ENCODE measurements at places on chromosomes 3 and 15. TPM values are rescaled to one million over a fixed set of nuclear protein-coding genes. Genes with fewer than 3 reads are reported as not detected.

Gene LSAMP
- polyA plus RNA-seq, result 9.0 TPM

DNA sequence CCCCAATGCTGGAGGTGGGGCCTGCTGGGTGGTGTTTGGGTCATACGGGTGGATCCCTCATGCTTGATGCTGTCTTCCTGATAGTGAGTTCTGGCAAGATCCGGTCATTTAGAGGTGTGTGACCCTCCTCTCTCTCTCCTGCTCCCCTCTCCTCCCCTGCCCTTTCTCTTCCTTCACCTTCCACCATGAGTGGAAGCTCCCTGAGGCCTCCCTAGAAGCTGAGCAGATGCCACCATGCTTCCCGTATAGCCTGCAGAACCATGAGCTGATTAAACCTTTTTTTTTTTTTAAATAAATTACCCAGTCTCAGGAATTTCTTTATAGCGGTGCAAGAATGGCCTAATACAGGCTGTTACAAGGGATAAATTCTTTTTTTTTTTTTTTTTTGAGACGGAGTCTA, 36.3 kb upstream of the IQSEC1 start:
- DNase-seq, result no peak

- no peak for DNase-seq
Measured at GRCh38 chr3:124837065-124837464, 50.1 kb downstream of the ITGB5 start.

DNA sequence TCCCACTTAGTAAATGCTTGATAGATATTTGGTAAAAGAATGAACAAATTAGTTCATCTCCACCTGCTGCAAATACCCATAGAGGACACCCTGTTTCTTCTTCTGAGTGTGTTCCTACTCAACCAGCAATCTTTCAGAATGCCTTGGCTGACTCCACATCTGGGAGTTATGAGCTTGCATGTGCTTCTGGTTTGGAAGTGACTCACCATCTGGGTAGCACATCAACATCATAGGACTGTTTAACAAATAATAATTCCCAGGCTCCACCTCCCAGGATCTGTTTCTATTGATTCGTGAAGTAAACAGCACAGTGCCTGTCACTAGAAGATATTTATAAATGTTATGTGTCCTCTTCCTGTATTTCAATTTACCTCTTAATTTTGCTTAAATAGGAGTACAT, 580.1 kb downstream of the ROBO2 start:
- no peak for DNase-seq

DNA sequence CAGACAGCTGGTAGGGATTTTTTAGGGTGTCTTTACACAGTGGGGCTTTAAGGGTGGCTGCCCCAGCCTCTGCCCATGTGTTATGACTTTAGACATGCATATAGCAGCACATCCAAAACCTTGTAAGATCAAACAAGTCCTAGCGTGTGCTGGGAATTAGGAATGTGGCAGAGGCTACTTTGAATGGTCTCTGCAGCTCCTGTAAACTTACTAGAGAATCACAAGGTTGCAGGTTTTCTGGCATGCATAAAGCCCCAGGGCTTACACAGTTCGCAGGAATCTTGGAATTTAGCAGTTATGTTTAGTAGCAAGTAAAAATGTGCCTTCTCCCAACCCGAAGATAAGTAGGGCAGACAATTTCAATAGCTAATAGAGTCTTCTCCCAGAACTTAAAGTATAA, 46.9 kb upstream of the COL6A6 start:
- DNase-seq, result no peak

DNA sequence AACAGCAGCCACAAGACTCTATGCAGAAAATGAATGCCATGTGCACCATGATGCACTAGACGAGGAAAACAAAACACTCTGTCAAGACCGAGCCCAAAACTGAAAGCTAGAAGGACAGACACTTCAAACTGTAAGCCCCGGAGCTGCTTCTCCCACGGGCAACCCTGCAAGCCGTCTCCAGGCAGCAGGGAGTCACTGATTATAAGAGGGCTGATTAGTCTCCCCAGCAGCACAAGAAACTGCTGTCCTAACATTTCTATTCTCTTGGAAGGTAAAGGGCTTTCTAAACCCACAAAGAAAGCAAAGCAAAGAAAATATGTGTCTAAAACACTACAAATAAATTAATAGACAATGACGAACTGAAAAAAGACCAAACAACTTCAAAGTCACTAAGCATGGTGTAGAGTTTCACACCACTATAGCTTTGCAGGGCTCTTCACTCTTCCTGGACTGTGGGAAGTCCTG, 15.5 kb downstream of the TBC1D2B start:
- DNase-seq, result no peak

- no peak for DNase-seq
Measured at GRCh38 chr3:143201870-143202752, 82.5 kb downstream of the CHST2 start.
